Skin of body (tissue), 3 donors: ENCODE measurements at places on chromosomes 7 and 10.

DNA sequence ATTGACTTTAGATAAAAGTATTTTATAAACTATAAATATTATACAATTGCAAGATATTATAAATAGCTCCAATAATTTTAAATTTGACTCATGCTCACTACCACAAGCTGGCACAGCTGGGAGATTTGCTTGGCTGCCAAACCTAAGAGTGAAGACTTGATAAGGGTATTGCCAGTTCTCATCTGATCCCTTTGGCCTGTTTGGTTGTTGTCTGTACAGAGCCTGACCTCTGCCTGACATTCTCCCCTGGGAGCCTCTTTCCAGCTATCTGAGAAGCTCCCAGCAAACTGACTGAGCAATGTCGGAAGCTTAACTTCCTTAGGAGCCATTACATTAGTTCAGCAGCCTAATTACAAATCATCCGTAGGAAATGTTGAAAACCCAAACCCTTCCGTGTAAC is 10.2 kb upstream of the LMOD2 start:
- no peak for DNase-seq

GRCh38 chr7:18846765-18847215 is 270.6 kb downstream of the TWIST1 start:
- DNase-seq = peak; percentile 59

DNA sequence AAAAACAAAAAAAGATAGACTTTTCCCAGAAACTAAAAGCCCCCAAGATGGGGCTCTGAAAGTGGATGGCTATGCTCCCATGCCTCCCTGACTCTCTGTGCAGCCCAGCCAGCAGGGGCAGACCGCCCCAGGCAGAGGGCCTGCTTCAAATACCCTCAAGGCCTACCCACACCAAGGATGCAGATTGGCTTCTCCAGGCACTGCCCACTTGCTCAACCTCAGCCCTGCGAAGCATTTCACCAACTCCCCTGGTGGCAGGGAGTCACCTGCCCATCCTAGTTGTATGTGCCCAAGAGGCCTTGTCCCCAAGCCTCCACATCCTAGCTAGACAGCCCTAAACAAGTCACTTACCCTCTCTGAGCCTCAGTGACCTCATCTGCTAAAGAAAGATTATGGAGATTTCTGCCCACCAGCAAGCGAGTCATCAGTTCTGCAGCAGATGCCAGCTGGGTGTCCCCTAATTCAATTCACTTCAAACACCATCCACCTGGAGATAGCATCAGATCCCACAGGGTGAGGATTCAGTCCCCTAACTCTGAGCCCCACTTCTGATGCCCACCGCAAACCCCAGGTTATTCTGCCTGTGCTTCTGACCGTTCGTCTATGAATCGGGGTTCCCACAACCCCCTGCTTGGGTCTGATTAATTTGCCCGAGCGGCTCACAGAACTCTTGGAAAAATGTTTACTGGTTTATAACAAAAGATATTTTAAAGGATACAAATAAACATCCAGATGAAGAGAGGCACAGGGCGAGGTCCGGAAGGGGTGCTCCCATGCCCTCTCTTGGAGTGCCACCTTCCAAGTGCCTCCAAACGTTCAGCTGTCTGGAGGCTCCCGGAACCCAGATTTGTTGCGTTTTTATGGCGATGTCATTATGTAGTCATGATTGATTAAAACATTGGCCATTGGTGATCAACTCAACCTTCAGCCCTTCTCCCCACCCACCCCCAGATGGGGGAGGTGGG is 18.6 kb upstream of the ZMIZ1 start:
- no peak for DNase-seq

GRCh38 chr7:66150471-66150870 is 35.8 kb downstream of the CRCP start:
- DNase-seq = peak; percentile 63

DNA sequence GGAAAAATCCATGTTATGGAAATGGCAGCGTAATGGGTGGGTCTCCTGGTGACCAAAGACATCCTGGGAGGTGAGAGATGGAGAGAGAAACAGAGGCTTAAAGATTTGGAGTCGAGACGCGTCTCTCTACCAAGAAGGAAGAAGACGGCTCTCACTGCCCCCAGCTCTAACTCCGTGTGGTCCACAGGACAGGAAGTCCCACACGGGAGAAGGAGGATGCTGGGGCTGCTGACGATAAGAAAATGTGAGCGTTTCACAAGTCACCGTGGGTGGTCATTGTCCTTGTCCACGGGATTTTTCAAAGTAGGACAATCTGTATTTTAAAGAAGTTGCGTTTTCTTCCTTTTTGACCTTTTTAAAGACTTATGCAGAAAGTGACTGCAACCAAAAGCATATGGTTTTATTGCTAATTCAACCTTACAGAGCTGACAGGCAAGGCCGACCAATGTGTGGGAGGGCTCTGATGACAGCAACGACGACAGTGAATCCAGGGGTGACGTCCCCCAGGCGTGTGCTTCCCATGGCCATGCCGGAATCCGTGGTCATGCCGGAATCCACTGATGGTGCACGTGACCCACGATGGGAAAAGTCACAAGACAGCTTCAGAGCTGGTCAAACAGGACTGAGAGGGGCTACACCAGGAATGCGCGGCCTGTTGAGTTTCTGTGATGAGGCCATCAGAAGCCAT is 341.2 kb downstream of the PTPRN2 start:
- no peak for DNase-seq

DNA sequence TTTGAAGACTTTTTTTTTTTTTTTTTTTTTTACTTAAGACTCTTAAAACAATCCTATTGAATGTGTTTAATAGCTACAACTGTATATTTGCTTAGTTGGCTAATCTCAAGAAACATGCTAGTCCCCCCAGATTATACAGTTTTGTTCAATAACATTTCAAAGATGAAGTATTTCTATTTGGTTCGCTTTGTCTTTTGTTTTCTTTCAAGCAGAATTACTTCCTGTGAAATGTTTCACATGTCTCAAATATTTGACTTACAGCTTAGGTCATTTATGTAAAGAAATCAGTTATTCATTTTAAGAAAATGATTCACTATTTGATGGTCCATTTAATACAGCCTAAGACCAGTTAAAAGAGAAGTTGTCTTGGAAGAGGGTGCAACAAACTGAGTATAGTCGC is 12.8 kb upstream of the LAMB1 start:
- no peak for DNase-seq

GRCh38 chr7:144842377-144842851 is 6.6 kb upstream of the TPK1 start:
- DNase-seq = no peak

DNA sequence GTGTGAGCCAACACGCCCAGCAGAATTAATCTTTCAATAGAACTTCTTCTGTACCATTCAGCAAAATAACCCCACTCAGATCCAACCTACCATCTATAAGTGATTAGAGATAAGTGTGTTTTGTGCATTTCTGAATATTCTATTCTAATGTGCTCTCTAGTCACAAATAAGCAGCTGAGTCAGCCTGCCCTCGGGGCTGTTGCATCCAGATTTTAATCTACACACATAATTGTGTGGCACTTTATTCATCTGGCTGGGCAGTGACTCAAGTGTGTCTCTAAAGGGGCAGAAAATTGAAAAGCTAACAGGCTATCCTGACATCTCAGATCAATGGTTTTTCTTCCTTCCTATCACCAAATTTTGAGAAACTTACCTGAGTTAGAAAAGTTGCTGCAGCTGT is 60.3 kb downstream of the PRR15 start:
- no peak for DNase-seq

- peak; percentile 18 for DNase-seq
These were observed 2.4 kb downstream of the MKX start for GRCh38 chr10:27743012-27743876.

DNA sequence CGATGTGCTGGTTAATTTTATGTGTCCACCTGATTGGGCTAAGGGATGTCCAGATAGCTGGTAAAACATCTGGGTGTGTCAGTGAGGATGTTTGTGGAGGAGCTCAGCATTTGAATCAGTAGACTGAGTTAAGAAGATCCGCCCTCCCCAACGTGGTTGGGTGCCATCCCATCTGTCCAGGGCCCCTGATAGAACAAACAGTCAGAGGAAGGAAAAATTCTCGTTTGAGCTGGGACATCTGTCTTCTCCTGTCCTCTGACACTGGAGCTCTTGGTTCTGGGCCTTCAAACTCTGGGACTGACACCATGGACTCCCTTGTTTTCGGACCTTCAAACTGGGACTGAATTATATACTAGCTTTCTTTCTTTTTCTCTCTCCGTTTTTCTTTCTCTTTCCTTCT is 59.6 kb downstream of the CARD11 start:
- DNase-seq = no peak

- no peak for DNase-seq
These were observed 31.3 kb downstream of the GNA12 start for GRCh38 chr7:2812831-2813230.

- DNase-seq = no peak
These were observed 868.0 kb downstream of the KCNMA1 start for GRCh38 chr10:76769582-76769981.

GRCh38 chr7:134255814-134256213 is 60.9 kb downstream of the SLC35B4 start:
- no peak for DNase-seq
